Stimulated activated CD4-positive, alpha-beta T cell treated with anti-CD3 and anti-CD28 coated beads, Interleukin-2, amount 100 ng/mL, for 24 hours (primary cell): ENCODE measurements at places on chromosomes 1 and 21.

DNA sequence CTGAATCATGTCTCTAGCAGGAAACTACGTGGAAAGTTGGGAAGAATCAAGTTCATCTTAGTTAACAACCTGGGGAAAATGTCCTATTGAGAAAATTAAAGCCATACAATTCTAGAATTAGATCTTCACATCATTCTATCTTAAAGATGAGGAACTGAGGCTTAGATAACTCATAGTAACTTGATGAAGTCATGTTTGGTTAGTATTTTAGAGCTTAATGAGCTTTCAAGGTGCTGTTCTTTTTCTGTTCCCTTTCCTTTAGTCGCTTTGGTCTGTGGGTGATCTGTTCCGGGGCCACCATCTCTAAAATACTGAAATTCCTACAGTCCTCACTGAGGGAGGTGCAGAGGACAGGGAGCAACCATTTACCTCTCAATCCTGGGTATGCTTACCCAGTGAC lies 4.3 kb upstream of the GLUL start:
- DNase-seq, result no peak

DNA sequence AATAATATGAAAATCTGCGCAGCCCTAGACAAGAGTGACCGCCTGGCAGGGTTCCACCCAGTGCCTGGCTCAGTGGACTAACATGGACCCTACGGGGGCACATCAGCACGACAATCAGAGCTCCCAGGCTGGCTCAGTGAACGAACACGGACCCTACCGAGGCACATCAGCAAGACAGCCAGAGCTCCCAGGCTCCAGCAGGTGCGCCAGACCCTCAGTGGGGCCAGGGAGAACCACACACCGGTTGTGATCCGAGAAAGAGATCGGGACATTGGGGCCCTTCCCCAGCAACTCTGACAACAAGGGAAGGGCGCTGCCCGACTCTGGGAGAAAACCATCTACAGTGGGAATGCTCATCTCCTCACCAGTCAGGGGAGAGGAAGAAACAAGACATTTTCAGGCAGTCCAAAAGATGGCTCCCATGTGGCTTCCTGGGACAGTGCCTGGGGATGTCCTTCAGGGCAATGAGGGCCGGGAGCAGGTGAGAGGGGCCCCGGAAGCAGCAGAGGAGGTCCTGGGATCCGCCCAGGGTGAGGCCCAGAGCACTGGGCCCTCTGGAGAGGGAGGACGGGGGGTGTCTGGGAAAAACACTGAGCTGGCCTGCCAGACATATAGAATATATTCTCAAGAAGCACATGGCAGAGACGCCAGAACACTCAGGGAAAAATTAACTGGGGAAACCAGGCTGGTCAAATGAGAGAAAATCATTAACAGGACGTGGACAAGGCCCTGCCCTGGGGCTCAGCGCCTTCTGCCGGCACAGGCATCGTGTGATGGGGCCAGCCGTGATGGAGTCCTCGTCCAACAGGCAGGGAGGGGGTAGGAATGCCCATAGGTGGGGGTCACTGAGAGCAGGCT lies 4.8 kb downstream of the ARHGEF16 start:
- no peak for DNase-seq

DNA sequence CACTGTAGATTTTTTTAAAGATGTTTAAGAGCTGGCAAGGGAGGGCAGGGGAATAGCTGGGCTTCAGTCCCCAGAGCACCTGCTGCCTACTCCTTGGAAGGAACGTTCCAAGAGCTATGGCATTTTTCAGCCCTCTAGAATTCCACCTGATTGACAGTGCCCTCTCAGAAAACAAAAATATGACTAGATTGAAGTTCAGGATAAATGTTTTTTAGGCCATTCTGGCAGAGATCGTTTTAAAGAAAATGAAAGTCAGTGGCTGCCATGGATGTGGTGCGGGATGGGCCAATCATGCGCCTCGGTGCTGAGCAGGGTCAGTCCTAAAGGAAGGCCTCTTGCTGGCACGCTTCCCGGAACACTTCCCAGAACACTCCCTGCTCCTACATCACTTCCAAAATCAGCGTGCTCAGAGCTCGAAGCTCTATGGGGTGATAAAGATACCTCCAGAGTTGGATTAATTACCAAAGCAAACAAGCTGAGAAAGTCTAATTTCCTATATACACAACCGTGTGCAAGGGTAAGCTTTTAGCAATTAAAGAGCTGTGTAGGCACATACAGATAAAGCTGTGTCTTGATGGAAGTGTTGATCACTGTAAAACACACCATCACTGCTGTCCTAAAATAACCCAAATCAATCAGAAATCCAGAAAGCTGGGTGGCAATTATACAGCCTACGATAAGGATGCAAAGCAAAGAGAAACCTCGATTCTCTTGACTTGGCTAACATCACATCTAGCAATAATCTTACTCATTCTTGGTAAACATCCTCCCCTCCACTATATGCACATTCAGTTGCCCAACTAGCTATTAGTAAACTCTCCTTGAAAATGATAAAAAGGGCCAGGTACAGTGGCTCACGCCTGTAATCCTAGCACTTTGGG lies 34.6 kb downstream of the TGFBR3 start:
- no peak for DNase-seq

DNA sequence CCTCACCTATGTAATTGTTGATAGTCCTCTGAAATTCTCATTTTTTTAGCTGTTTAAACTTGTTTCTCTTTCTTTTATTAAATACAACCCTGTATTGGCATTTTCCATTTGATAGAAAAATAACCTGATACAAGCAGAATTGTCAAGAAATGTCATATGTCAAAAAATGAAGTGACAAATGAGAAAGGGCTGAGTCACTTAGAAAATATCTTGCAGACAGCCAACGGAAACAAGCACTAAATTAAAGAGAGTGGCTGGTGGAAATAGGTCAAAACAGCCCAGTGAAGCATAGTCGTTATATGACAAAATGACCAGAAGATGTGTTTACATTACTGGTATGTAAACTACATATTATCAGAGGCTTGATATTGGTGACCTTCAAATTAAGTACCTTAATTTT lies 484.4 kb downstream of the PLA2G4A start:
- no peak for DNase-seq

DNA sequence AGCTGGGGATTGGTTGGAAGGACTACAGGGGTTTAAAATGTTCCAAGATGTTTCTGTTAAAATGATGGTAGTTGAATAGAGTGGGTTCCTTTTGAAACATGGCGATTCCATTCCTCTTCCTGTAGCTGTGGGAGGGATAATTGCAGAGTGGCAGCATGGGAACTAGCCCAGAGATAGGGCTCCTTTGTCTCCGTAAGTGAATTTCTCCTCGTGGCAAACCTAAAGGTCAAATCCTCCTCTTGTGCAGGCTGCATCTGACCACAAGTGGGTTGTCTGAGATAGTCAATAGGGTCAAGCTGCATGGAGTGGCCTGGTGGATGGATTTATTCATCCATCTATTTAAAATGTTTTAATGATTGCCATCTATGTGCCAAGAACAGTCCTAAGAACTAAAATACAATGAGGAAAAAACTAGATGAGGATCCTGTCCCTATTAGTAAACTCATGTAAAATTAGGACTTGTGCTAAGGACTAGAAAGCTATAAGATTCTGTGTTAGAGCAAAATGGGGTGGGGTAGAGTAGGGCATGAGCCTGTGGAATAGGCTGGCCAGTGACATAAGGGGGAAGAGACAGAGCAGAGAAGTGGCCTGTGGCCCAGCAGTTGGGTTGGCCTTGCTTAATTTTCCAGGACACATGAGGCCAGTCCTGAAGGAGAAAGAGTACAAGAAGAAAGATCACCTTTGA lies 89.1 kb upstream of the IVNS1ABP start:
- no peak for DNase-seq

DNA sequence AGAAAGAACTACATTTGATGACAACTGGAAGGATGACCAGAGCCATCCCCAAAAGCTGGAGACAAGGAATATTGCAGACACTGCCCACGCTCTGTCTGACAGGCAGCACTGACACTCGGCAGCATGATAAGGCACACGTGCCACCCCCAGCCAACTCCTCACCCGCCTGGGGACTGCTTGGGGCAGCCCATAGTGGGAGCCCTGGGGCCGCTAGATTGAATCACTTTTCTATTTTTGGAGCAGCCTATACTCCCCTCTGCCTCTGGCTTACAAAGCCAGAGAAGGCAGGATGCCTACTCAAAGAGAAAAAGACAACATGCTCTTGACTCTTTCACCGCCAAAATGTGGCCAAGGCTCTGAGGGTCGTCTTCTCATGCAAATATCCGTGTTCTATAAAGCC lies 1.3 kb downstream of the SMG5 start:
- peak; percentile 57 for DNase-seq

GRCh38 chr1:228392111-228392936 lies 14.3 kb downstream of the TRIM11 start:
- no peak for DNase-seq

GRCh38 chr1:91836331-91837040 lies 49.5 kb downstream of the TGFBR3 start:
- no peak for DNase-seq

DNA sequence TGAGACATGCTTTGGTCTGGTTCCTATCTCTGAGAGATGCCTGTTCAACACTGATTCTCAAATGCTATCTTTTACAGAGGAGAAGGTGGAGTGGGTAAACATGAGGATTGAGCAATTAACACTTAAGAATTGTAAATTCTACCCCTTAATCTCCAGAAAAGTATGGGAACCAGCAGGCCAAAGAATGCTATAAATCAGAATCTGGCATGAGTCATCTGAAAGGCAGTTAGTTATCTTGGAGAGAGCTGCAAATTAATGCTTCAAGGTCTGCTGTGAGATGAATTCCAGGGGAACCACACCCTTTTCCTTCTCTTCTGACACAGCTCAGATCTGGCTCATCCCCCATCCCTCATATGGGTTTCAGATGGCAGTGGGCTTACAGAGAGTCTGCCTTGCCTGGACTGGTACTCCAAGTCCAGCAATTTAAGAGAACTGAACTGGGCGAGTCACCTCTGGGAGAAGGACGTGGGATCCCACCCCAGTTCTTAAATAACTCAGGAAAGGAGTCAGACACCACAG lies 5.2 kb downstream of the S100A10 start:
- no peak for DNase-seq

- DNase-seq, result no peak
Measured at GRCh38 chr1:183548116-183548515, 42.1 kb downstream of the NCF2 start.

DNA sequence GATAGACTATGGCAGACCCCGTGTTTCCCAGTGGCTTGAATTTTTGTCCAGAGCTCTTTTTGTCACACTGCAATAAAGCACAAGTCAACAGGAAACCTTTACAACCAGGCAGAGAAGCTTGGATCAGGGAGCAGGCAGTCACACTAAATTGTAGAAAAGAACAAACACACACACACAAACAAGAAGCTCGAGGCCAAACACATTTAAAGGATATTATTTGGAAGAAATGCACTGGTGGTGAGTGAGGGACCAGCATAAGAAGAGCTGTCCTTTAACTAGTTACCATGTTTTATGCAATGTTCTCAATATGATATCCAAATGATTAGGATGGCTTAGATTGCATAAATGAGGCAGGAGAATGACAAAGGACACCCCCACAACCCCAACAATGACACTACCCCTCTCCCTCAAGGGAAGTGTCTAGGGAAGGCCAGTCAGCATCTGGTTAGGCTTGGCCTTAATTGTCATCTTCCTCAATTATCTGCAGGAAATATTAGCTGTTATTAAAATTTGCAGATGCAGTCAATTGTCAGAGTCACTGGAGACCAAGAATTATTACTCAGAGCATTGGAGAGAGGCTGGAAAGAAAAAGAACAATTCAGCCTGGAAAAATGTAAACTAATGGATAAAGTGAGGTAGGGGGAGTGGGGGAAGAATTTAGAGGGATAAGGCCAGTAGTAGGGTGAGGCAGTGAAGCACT lies 35.3 kb downstream of the DDR2 start:
- no peak for DNase-seq

DNA sequence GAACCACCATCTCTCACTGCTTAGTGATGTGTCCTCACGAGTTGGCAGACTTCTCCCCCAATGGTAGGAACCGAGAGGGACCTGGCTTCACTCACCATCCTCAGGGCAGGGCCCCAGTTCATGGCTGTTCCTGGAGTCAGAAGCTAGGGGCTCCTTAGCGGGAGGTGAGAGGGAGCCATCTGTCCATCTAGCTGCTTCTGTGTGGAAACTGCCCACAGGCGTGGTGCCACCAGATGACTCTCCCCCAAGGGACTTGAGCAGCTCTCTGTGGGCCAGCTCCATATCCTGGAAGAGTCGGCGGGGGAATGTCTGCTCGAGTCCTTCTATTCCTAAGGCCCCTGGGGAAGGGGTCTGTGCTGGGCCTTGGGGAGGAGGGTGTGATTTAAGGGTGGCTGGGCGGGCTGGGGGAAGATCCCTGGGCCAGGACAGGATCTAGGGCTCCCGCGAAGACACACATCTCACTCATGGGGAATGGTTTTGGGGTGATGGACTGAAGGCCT lies 16.3 kb downstream of the LRRC71 start:
- no peak for DNase-seq

DNA sequence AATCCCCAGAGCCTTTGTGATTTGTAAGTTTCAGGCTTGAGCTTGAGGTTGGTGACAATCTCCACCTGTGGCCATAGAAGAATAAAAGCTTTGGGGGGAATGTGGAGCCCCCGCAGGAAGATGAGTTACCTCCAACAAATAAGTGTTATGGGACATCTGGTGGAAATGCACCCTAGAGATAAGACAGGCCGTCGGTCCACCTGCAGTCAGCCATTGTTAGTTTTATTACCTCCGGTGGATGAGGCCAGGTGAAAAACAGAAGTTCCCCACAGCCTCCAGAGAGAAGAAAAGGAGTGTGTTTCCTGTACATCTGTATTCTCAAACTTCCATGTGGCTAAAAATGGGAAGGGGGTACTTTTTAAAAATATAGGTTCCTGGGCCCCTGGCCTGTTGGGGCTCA lies 137.4 kb downstream of the KAZN start:
- DNase-seq, result no peak

DNA sequence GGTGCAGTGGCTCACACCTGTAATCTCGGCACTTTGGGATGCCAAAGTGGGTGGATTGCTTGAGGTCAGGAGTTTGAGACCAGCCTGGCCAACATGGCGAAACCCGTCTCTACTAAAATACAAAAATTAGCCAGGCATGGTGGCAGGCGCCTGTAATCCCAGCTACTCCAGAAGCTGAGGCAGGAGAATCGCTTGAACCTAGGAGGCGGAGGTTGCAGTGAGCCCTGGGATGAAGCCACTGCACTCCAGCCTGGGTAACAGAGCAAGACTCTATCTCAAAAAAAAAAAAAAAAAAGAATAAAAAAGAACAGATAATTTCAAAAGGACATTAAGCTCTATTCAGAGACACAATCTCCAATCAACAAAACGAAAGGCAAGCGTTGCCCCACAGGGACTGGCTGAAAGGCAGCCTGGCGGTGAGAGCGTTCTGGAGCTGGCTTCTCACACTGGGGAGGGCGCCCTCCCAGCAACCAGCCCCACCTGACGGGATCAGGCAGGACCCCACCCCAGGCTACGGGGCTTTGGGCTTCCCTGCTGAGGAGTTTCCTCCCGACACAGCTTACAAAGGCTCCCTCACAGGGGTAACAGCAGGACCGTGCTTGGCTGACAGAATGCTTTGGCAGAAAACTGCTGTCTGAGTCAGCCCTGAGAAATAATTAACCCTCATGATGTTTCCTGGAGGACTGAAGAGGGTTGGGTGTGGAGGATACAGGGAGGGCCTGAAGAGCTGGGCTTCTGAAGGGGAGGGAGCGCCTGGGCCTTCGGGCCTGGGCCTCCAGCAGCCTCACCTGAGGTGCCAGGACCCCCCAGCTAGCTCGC lies 31.1 kb upstream of the SRP9 start:
- DNase-seq, result no peak
